ENCODE measurements at places on chromosomes 16 and 17.

GRCh38 chr17:14672830-14673229 is 371.9 kb downstream of the HS3ST3B1 start:
- no peak for DNase-seq

- DNase-seq, result no peak
Observed at GRCh38 chr17:14513835-14514234, 213.0 kb downstream of the HS3ST3B1 start.

DNA sequence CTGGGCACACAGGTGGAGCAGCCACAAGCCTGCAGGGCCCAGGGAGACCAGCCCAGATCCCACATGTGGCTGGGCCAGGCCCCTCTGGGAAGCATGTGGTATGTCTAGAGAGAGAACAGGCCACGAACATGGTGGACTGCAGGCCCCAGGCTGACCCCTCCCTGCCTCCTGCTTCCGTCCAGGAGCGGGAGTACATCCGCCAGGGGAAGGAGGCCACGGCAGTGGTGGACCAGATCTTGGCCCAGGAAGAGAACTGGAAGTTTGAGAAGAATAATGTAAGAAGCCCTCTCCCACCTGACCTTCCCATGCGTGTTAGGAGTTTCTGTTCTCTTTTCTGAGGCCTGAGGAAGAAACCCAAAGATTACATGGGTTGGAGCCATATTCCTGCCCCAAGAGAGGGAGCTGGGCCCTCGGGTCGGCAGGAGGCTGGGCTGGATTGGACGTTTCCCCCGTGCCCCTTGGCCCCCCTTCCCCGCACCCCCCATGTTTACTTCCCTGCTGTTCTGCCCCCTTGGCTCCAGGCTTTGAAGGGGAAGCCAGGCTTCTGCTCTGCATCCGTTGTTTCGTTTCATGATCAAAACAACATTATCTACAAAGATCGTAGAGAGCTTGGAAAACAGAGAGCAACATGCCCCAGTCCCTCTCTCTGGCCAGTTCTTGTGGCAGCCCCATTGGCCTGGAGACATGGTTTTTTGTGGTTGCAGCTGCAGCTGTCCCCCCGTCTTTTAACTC is 5.7 kb upstream of the TCAP start:
- DNase-seq, result no peak

DNA sequence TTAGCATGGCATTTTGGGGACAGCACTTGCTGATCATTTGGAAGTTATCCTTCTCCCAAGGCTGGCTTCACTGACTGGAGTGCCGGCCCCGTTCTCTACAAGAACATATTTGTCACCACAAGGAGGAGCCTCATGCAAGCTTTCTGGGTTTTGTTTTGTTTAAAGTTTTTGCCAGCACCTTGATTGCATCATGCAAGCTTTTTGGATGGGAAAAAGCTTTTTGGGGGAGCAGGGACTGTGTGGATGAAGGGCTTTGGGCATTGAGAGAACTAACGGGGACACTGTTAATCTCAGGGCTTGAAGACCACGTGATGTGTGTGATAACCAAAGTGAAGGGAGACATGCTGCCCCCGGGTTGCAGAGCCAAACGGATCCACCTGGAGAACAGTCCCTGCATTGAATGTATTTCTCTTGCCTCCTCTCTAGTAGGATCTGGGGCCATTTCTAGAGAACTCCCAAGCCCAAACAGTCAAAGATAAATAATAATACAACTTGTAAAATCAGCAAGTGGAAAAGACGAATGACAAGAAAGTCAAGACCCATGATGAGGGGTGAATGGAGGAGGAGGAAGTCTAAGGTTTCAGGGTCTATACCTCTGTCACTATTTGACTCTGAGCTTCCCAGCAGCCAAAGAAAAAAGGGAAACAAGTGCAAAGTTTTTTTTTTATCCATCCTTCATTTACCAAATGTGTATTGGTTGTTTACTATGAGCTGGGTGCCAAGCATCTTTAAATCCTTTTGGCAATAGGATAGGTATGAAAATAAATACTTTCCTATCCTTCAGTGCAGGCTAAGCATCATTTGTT is 17.2 kb downstream of the TMEM114 start:
- DNase-seq, result no peak

- DNase-seq, result no peak
Observed at GRCh38 chr17:45410144-45411091, 22.3 kb downstream of the ARHGAP27 start.

GRCh38 chr17:47652570-47652969 is 2.9 kb downstream of the KPNB1 start:
- DNase-seq, result no peak

GRCh38 chr16:86858501-86858900 is 280.2 kb downstream of the FOXL1 start:
- no peak for DNase-seq

GRCh38 chr16:85250147-85250463 is 137.8 kb upstream of the CIBAR2 start:
- no peak for DNase-seq

GRCh38 chr16:89375021-89375420 is 115.3 kb downstream of the ANKRD11 start:
- DNase-seq, result no peak

DNA sequence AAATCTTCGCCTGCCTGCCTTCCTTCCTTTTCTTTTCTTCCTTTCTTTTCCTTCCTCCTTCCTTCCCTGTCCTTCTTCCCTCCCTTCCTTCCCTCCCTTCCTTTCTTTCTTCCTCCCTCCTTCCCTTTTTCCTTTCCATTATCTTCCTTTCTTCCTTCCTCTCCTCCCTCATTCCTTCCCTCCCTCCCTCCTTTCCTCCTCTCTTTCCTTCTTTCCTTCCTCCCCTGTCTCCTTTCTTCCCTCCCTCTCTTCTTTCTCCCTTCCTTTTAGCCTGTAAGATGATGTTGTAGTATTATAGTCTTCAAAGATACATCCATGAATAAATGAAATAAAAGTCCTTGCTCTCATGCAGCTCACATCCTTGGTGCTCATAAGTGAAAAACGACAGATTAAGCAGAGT is 539.3 kb downstream of the RBFOX1 start:
- no peak for DNase-seq

GRCh38 chr16:77785373-77785764 is 3.0 kb upstream of the VAT1L start:
- no peak for DNase-seq

DNA sequence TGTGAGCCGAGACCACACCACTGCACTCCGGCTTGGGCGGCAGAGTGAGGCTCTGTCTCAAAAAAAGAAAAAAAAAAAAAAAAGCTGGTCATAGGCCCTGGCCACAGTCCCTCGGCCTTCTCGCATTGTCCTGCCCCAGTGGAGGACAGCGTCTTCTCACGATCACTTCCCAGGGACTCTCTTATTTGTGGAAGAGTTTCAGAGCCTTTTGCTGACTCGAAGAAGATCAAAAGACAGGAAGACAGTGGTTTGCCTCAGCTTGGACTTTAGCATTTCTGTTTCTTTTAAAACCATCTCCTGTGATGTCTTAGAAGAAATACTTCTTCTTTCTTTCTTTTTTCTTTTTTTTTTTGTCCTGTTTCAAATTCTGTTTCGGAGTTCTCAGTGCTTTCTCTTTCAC is 210.0 kb downstream of the FTO start:
- no peak for DNase-seq

- no peak for DNase-seq
Observed at GRCh38 chr16:50272687-50273381, 6.5 kb downstream of the ADCY7 start.

- DNase-seq, result no peak
Observed at GRCh38 chr17:61058066-61058465, 341.6 kb upstream of the TBX2 start.

- no peak for DNase-seq
Observed at GRCh38 chr16:79195938-79196337, 404.6 kb downstream of the MAF start.

GRCh38 chr17:31674717-31675349 is 184.2 kb downstream of the COPRS start:
- no peak for DNase-seq

DNA sequence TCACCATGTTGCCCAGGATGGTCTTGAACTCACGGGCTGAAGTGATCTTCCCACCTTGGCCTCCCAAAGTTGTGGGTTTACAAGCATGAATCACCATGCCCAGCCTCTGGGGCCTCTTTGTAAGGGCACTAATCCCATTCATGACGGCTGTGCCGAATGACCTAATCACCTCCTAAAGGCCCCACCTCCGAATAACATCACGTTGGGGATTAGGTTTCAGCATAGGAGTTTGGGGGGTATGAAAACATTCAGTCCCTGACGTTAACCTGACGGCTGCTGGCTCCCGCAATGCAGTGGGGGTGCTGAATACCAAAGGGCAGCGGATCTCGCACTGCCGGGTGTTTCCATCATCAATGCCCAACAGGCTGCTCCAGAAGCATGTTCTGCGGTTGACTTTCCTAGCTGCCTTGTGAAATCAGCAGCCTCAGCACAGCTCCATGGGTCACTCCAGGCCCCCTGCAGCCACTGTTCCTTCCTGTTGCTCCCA is 120.8 kb upstream of the SEC14L1 start:
- DNase-seq, result no peak

GRCh38 chr16:86398201-86398600 is 112.1 kb upstream of the FOXF1 start:
- DNase-seq, result no peak

DNA sequence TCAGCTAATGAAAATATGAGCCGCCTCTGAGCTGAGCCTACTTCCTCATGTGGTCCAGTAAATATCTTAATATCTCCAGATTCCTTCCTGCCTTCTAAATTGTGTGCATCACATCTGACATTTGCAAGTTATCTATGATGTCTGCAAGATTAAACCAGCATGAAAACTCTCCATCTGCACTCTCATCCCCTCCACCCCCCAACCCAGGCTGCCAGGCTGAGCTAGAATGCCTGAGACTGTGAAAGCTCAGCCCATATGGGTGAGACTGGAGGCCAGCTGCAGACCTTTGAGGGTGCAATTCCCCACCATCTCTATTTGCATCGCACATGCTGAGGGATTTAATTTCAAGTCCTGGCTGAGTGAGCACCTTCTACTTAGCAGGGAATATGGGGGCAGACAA is 82.8 kb downstream of the ASIC2 start:
- DNase-seq, result no peak

GRCh38 chr16:28491230-28491969 is 474 bp downstream of the CLN3 start:
- peak; percentile 8 for DNase-seq

GRCh38 chr16:12356632-12357340 is 380.3 kb downstream of the SNX29 start:
- DNase-seq, result no peak

- DNase-seq, result peak; percentile 79
Observed at GRCh38 chr17:10155371-10156076, 42.9 kb downstream of the GAS7 start.

DNA sequence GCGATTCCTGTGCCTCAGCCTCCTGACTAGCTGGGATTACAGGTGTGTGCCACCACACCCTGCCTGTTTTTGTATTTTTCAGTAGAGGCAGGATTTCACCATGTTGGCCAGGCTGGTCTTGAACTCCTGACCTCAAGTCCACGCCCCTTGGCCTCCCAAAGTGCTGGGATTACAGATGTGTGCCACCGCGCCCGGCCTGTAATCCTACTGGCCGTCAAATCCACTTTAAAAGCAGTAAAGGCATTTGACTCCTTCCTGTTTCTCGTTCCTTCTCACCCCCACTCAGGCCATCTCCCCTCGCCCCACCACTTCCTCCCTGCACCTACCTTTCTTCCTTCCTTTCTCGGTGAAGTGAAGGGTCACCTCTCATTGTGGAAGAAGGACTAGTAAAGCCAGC is 69.4 kb upstream of the CREBBP start:
- no peak for DNase-seq

DNA sequence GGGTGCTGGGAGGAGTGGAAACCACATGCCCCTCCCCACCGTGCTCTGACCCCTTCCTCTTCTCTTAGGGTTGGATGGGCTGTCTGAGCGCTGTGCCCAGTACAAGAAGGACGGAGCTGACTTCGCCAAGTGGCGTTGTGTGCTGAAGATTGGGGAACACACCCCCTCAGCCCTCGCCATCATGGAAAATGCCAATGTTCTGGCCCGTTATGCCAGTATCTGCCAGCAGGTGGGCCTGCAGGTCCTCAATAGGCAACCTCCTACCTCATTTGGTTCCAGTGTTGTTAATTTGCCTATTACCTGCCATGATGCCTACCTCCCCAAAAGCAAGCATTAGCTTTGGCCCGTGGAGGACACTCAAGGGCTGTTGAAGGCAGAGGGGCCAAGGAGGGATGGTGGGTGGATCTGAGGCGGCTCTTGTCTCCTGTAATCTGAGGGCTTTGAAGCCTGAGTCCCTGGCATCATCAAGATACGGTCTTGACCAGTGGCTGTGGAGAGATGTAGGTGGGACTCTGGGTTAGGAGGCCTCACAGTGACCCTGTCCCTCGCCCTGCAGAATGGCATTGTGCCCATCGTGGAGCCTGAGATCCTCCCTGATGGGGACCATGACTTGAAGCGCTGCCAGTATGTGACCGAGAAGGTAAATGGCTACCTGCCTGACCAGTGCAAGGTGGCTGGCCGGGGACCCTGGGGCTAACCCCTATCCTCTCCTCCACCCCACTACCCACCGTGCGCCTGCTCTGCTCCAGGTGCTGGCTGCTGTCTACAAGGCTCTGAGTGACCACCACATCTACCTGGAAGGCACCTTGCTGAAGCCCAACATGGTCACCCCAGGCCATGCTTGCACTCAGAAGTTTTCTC is 3.4 kb downstream of the ALDOA start:
- DNase-seq, result no peak

DNA sequence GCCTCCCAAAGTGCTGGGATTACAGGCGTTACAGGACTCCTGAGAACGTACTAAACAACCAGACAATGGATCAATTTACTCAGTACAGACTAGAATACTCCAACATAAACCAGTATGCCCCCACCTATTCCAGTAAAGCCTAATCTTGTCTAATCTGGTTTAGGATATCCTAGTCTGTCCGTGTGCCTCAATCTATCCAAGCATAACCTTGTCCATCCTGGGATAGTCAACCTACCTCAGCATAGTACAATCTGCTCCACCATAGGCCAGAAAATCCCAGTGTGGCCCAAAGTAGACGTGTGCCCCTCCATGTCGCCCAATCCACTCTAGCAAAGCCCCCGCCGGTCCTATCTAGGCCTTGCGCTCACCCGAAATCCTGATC is 625 bp downstream of the DVL2 start:
- DNase-seq, result no peak

GRCh38 chr17:39062846-39063680 is 88.4 kb downstream of the PLXDC1 start:
- no peak for DNase-seq

DNA sequence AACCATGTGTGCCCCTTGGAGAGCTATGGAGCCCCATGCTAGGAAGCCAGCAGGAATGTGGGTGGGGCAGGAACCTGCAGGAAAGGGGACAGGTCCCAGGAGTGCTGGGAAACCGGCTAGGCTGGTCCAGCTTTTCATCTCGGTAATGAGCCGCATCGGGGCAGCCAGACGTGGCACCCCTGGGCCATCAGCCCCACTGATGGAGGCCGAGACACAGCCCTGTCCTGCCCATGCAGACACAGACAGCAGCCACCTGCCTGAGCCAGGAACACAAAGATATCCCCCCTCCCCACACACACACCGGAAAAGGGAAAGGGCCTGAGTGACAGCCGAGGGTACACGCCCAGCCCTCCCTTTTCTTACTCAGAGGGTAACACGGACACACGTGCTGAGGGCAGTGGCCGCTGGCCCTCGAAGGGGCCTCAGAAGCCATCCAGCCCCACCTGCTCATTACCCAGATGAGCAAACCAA is 18.1 kb downstream of the PPL start:
- DNase-seq, result no peak

All from muscle of back (tissue), 13 donors.